Heart right ventricle (tissue), 16 donors: ENCODE measurements at places on chromosomes 11 and 22.

GRCh38 chr22:29701155-29701999, 18.4 kb upstream of the CABP7 start:
- H3K4me1 ChIP-seq = peaks cover 23% of the 10 kb centered on the region
- no peak overlapping the region for H3K27ac ChIP-seq
- H3K27me3 ChIP-seq = no peaks in the 10 kb centered on the region
- no peak overlapping the region for H3K4me3 ChIP-seq
- DNase-seq = no peak

DNA sequence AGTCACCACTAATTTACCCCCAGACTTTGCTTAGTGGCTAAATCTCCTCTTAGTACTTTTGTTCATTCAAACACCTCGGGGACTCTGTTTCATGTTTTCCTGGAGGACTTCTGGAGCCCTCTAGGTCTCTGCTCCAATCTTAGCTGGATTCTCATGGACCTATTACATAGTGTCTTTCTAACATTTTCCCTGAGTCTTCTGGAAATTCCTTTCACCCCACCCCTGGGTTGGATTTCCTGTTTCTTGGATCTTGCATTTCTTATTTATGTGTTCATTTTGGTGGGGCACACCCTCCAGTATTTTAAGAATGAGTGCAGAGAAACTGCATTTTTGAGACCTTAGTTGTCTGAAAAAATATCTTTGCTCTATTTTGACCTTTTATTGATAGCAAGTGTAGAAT, 220.1 kb downstream of the BLID start:
- H3K4me3 ChIP-seq = no peak overlapping the region
- H3K27me3 ChIP-seq = no peaks in the 10 kb centered on the region
- H3K27ac ChIP-seq = no peak overlapping the region
- no peak for DNase-seq
- no peaks in the 10 kb centered on the region for H3K36me3 ChIP-seq
- peaks cover 23% of the 10 kb centered on the region for H3K4me1 ChIP-seq

DNA sequence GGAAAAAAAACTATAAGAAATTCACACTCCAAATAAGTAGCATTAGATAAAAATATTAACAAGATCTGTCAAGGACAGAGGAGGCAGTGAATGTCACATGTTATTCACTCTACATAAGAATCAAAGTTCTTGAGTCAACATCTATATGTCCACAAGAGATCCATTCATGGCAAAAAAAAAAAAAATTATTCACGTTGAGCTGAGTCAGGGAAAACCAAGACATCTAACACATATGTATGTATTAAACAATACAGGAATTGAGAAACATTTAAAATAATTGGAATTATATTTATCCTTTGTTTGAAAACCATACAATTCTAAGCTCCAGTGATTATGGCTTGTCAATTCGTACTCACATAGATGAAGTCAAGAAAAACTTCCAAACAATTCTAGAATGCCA, 1.3 kb downstream of the OR56A5 start:
- H3K27me3 ChIP-seq = no peaks in the 10 kb centered on the region
- no peaks in the 10 kb centered on the region for H3K36me3 ChIP-seq

DNA sequence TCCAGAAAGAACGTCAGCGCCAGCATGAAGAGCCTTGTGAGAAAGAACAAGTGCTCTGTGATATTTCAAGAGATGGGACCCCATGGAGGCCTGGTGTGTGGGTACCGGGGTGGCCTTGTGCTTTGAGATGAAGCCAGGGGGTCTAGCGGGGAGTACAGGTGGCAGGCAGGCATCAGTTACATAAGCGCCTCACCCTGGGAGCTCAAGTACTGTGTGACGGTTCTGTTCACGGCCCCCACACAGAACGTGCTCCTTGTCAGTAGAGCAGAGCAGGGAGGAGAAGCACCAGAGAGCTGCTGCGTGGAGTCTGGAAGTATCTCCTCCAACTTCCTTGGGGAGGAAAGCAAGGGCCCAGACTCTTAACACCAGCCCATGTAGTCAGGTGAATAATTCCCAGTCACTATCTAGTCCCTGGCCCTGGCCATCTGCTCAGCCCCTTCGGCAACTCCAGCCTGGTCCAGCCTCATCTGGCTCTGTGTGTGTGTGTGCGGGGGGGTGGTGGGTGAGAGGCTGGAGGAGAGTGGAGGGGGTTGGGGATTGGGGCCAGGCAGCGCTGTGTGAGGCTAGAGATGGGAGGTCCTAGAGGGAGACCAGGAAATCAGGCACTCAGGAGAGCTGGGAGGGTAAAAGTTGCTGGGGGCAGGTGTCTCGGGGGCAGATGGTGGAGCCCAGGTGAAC, 32.4 kb downstream of the MCM5 start:
- H3K4me1 ChIP-seq = peaks cover 5% of the 10 kb centered on the region
- no peaks in the 10 kb centered on the region for H3K27me3 ChIP-seq
- no peak overlapping the region for H3K27ac ChIP-seq
- no peak for DNase-seq

DNA sequence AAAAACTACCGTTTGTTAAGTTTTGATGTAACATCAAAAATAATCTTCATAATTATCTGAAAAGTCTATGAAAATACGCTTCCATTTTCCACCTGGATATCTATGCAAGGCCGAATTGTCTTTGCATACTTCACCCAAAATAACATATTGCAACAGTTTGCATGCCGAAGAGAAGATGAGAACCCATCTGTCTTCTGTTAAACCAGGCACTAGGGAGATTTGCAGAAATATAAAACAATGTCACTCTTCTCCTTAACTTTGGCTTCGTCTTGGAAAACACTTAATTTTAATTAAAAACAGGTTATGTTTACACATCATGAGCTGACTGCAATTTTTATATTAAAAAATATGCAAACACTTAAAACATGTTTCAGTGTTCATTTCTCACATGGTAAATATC, 1325.8 kb downstream of the TBC1D22A start:
- no peaks in the 10 kb centered on the region for H3K4me1 ChIP-seq
- peaks cover 24% of the 10 kb centered on the region for H3K27me3 ChIP-seq
- H3K27ac ChIP-seq = no peak overlapping the region
- no peak for DNase-seq

- no peaks in the 10 kb centered on the region for H3K27me3 ChIP-seq
- no peaks in the 10 kb centered on the region for H3K36me3 ChIP-seq
- DNase-seq = no peak
- no peak overlapping the region for H3K4me3 ChIP-seq
- no peaks in the 10 kb centered on the region for H3K4me1 ChIP-seq
- H3K27ac ChIP-seq = no peak overlapping the region
These were observed 29.0 kb upstream of the LRRC32 start for GRCh38 chr11:76699451-76700091.

DNA sequence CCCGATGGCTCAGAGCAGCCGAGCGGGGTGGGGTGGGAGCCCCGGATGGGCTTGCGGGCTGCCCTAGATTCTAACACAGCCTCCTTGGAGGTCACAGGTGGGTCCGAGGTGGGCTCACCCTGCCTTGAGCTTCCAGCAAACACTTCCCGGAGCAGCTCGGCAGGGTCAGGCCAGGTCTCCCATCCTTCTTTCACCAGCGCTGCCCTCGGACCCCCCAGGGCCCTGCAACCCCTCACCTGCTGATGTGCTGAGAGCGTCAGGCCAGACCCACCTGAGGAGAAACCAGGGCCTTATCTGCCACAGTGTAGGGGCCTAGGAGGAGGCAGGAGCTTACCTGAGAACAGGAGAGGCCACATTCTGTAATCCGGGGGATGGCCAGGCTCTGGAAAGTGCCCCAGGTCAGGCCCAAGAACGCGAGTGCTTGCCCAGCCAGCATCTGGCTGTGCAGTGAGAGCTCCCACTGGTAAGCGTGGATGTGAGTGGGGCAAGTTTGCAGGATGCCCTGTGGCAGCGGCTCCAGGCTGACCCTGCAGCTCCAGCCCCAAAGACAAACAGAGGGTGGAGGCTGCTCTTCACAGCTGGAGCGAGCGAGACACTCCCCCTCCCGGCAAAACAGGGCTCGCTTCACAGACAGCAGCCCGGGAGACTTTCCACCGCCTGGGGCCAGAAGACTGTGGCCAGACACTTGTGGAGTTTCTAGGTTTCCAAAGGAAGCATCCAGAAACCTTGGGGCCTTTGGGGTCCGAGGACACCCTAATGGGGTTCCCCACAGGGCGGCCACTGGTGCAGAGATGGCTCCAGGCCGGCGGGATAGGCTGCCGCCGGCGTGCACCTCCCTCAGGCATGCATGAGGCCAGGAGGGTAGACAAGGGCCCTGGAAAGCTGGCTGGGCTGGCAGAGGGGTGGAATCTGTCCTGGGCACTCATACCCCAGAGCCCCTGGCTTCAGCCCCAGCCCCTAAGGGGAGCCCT, at the start of gene IL17REL:
TSS of gene IL17REL (minus strand) at position 555 of the 971 bp plus-strand sequence. CDS start at position 436, 119 bp downstream.
- peaks cover 8% of the 10 kb centered on the region for H3K4me1 ChIP-seq
- H3K4me3 ChIP-seq = no peak within 1 kb of the TSS
- no peak within 1 kb of the TSS for H3K27ac ChIP-seq
- H3K27me3 ChIP-seq = peaks cover 91% of the 10 kb centered on the region
- H3K36me3 ChIP-seq = no peaks in the 10 kb centered on the region

- no peaks in the 10 kb centered on the region for H3K27me3 ChIP-seq
- H3K4me3 ChIP-seq = no peak overlapping the region
- H3K4me1 ChIP-seq = peaks cover 27% of the 10 kb centered on the region
- no peaks in the 10 kb centered on the region for H3K36me3 ChIP-seq
- H3K27ac ChIP-seq = peak overlapping the region; percentile 61
These were observed 32.7 kb downstream of the ARHGAP42 start for GRCh38 chr11:100719809-100720221.

DNA sequence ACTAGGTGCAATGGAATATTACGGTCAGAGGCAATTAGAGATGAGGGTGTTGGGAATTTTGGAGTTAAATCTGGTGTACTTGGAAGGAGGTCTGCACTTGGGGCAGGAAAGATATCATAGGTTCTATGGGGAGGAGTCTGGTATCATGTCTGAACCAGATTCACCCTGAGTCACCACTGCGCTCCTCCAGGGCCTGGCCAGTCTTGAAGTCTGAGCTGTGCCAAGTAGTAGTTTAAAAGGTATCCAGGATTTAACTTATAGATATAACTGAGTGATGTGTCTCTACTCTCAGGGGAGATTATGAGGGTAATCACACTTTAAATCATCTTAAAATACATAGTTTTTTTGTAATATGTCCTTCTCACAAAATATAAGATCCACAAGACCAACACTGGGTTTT, 6.6 kb downstream of the CNGA4 start:
- no peak for DNase-seq
- H3K27me3 ChIP-seq = no peaks in the 10 kb centered on the region
- H3K4me3 ChIP-seq = no peak overlapping the region

GRCh38 chr11:78654071-78654470, 79.4 kb upstream of the NARS2 start:
- no peaks in the 10 kb centered on the region for H3K36me3 ChIP-seq
- DNase-seq = no peak
- no peak overlapping the region for H3K4me3 ChIP-seq
- H3K27me3 ChIP-seq = no peaks in the 10 kb centered on the region
- H3K27ac ChIP-seq = no peak overlapping the region

- no peaks in the 10 kb centered on the region for H3K4me1 ChIP-seq
- peak overlapping the region; percentile 38 for H3K27ac ChIP-seq
- peak; percentile 75 for DNase-seq
- no peaks in the 10 kb centered on the region for H3K27me3 ChIP-seq
These were observed 146.5 kb downstream of the CCDC34 start for GRCh38 chr11:27216270-27217149.

DNA sequence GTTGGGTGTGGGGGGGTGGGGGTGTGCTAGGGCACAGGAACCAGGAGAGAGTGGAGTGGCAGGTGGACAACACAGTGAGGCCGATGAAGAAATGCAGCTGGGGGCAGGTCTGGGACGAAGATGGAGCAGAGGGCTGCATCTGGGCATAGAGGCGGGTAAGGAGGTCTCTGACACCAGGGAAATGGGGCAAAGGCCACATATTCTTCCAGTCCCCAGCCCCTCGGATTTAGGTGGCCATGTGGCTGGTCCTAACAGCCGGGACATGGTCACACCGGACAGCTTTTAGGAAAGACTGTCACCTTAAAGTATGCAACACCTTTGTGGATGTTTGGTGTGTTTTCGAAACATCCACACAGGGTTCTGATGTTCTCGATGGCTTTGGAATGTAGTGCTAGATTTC, 5.0 kb upstream of the PARVG start:
- H3K4me1 ChIP-seq = no peaks in the 10 kb centered on the region
- H3K36me3 ChIP-seq = peaks cover 5% of the 10 kb centered on the region
- no peaks in the 10 kb centered on the region for H3K27me3 ChIP-seq
- DNase-seq = no peak
- H3K27ac ChIP-seq = no peak overlapping the region
- no peak overlapping the region for H3K4me3 ChIP-seq

- peaks cover 8% of the 10 kb centered on the region for H3K4me1 ChIP-seq
- no peak overlapping the region for H3K4me3 ChIP-seq
- H3K27ac ChIP-seq = no peak overlapping the region
- no peaks in the 10 kb centered on the region for H3K27me3 ChIP-seq
- H3K36me3 ChIP-seq = peaks cover 22% of the 10 kb centered on the region
- DNase-seq = no peak
These were observed 40.5 kb downstream of the SGSM3 start for GRCh38 chr22:40410731-40411505.

GRCh38 chr22:29218758-29219408, 13.2 kb downstream of the EMID1 start:
- no peak overlapping the region for H3K27ac ChIP-seq
- no peaks in the 10 kb centered on the region for H3K36me3 ChIP-seq
- H3K27me3 ChIP-seq = no peaks in the 10 kb centered on the region
- H3K4me1 ChIP-seq = no peaks in the 10 kb centered on the region
- H3K4me3 ChIP-seq = no peak overlapping the region

DNA sequence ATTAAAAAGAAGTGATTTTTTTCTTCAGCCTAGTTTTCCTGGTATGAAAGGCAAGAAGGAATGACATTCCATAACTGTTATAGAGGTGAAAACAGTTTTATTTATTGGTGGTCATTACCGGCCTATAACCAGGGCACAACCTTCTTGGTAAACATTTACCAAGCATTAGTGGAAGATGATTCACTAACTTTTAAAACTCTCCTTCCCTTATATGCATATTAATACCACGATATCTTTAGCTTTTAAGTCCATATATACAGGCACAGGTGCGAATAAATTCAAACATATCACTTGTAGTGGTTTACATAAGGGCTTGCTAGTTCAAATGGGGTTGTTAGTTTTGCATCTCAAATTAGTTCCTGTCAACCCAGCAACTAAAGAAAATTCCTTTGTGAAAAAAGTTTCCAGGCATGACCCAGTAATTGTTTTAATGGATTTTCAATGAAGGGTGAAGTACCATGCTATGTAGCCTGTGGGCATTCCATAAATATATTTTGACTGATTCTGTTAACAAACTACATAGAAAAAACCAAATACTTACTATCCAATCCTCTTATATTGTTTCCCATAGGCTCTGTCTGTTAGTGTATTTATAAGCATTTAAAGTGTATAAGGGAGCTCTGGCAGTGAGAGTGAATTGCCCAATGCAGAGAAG, 30.6 kb upstream of the ROBO3 start:
- DNase-seq = no peak
- no peaks in the 10 kb centered on the region for H3K36me3 ChIP-seq
- H3K4me3 ChIP-seq = no peak overlapping the region
- H3K27ac ChIP-seq = no peak overlapping the region
- peaks cover 17% of the 10 kb centered on the region for H3K4me1 ChIP-seq

- peaks cover 4% of the 10 kb centered on the region for H3K27me3 ChIP-seq
- no peak overlapping the region for H3K4me3 ChIP-seq
These were observed 185.4 kb upstream of the B3GAT1 start for GRCh38 chr11:134597452-134597851.
